ENCODE measurements at places on chromosomes 4 and X.

- DNase-seq: no peak
These were observed 64.0 kb downstream of the OR13H1 start for GRCh38 chrX:131607792-131608369.

GRCh38 chr4:79257953-79258613 is 67.8 kb downstream of the NAA11 start:
- no peak for DNase-seq

DNA sequence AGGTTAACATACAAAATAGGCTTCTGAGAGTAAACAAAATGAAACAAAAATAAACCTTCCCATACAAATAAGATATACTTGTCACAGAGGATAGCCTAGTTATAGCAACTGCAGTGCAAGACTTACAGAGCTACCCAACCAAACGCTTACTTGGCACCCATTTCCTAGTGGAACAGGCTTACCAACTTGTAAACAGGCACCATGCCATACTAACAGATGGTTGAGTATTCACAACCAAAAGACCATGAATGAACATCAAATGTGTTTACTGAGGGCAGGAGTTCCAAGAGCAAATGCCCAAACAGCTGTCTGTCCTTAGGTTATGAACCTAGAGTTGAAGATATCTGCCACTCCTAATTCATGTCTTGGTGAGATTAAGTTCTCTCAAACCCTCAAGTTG is 2629.2 kb downstream of the PCDH7 start:
- DNase-seq: no peak

DNA sequence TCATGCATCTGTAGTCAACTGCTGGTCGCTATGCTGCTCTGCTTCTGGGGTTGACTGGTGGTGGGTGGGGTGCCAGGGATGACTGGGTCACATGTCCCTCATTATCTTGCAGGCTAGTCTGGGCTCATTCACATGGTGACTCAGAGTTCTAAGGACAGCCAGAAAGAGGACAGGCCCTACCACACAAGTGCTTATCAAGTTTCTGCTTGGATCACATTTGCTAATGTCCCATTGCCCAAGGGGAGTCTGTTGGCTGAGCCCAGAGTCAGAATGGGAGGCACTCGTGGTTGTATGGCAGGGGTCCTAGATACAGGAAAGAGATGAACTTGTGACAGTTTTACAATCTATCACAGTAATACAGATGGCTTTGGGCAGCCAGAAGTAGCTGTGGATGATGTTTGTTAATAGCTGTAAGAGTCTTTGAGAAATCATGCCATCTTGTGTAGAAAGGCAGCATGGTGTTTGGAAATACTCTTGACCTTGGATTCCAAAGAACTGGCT is 221.3 kb downstream of the GPAT3 start:
- DNase-seq: no peak

DNA sequence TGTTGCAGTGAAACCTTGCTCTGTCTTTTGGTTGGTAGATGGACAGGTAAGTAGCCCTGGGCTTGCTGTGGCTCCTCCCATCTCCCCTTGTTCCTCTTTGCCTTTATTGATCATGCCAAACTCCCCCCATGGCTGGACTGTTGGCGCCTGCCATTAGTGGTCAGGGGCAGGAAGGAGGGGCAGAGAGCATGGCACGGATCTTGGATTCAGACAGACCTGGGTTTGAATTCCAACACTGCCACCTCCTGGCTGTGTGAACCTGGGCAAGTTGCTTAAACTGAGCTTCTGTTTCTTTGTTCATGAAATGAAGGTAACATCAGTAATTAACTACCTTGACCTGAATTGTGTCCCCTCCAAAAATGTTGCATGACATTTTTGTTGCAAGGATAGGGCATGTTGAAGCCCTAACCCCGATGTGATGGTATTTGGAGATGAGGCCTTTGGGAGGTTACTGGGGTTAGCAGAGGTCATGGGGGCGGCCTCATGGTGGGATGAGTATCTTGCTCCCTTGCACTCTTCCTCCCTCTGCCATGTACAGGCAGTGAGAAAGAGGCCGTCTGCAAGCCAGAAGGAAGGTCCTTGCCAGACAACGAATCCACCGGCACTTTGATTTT is 6.0 kb downstream of the SLC2A9 start:
- DNase-seq: no peak

DNA sequence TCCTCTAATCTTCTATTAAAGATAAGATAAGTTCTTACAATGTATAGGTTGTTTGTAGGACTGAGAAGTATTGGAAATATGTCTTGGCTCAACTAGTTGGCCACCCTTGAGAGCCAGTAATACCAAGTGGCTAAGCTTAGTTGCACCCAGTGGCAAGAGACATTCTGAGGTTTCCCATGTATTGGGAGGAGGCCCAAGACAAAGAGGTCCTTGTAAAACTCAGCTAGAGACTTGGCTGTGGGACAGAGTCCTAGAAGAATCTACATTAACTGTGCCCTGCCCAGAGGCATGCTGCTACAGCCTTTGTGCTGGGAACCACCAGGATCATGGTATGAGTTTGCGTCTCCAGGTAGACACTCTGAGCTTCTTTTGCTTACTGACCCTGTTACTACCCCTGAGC is 41.9 kb upstream of the SLC4A4 start:
- no peak for DNase-seq

DNA sequence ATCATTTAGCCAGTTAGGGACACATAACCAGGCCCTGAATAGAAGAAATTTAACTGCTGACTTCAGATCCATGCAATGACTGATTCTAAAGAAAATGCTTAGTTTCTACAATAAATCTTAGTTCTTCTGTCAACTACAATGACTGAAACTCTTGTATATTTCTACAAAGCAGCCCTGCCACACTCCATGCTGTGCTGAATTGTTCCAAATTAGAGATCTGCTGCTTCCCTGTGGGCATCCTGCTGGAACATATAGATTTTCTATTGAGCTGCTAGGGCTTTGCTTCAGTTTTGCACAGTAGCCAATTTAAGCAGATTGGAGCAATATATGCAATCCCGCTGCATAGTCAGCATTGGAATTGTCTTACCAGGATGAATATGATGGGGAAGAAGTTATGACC is 312.8 kb upstream of the SMIM31 start:
- DNase-seq: no peak

- DNase-seq: no peak
These were observed 79.1 kb downstream of the CLCN4 start for GRCh38 chrX:10235851-10236250.

DNA sequence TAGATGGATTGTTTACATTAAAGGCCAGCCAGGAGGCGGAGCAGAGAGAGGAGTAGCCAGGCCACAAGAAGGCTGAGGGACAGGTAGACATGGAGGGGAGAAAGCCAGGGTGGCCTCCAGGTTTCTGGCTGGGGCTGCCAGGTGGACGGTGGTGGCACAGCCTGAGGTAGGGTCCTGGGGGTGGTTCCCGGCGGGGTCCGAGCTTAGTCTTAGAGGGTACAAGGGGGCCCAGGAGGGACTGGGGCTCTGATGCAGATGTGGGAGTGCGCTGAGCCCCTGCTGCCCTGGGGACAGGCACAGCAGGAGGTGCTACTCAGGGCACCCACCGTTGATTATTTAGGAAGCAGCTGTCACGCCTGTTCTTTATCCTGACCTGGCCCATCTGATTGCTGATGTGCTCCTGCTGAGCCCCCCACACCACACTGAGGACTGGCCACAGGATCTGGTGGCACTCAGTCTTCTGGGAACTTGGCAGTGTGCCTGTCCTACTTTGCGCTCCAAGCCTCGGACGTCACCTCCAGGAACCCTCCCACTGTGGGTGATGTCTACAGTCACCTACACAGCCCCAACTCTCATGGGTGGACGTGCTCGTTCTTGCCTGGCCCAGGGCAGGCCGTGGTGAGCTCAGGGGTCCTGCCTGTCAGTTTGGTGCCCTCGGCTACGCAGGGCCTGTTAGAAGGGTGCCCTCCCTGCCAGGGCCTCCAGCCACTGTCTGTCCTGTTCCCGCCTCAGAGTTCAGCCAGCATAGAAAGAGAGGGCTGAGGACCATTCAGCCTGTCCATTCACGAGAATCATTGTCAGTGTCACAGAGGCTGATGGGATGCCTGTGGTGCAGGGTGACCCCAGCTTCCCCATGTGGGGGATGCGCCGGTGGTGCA is 12.0 kb downstream of the WFS1 start:
- DNase-seq: no peak

GRCh38 chrX:53039236-53039635 is 9.4 kb upstream of the GPR173 start:
- DNase-seq: no peak

DNA sequence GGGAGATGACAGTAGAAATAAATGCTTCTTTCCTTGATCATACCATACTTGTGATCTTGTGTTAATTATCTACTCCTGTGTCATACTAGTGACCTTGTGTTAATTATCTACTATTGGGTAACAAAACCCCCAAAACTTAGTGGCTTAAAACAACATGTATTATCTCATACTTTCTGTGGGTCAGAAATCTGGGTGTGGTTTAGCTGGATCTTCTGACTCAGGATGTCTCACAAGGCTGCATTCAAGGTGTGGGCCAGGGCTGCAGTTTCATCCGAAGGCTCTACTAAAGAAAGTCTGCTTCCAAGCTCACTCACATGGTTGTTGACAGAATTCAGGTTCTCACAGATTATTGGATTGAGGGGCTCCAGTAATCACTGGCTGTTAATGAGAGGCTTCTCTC is 70.3 kb upstream of the NDP start:
- no peak for DNase-seq

DNA sequence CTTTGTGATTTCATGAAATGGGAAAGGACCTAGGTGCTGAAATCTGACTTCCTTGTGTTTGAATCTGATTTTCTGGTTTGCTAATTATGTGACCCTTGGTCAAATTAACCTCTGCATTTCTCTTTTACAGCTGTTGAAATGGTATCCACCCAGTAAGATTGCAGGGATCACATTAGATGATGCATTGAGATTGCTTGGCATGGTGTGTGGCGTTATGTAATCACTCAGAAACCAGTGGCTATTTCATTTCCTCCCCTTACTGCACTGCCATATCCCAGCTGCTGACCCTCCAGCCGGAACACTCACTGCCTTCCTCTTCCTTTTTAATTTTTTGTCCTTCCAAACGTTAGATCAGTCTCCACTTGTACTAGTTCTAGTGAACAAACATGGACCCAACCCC is 79.0 kb downstream of the KLHL8 start:
- no peak for DNase-seq

DNA sequence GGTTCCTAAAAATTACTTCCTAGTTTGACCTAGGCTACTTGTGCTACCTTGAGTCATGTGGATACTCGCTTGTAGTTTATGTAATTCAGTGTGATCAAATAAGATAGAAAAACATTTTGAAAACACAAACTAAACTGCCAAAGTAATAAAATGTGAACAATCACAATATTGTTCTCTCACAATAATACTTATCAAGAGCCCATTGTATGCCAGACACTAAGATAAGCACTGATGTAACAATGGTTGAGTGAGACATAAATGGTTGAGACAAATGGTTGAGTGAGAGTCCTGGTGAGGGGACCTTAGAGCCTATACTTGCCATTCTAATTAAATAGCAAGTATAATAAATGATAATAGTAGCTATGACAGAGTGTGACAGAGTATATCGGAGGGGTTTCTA is 41.7 kb downstream of the RFC1 start:
- no peak for DNase-seq

GRCh38 chr4:26345565-26345938 is 24.7 kb downstream of the RBPJ start:
- no peak for DNase-seq

DNA sequence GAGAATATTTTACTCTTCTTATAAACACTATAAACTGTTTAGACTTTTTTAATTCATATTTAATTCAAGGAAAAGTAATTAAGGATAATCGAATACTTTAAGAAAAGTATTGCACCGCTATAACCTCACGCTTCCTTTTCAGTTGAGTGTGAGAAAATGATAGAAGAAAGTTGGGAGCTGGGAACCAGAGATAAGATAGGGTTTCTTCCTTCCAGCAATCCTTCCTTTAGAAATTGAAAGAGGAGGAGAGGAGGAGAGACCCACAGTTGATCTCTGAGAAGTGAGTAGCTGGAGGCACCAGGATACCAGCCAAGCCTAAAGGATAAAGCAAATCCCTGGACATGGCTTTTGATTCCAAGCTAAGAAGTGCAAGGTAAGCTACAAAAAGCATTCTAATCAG is 242.3 kb upstream of the NOCT start:
- no peak for DNase-seq

- no peak for DNase-seq
These were observed 98.5 kb upstream of the MAGEB16 start for GRCh38 chrX:35699642-35700041.

- no peak for DNase-seq
These were observed 28.3 kb downstream of the TXLNG start for GRCh38 chrX:16814597-16814996.

DNA sequence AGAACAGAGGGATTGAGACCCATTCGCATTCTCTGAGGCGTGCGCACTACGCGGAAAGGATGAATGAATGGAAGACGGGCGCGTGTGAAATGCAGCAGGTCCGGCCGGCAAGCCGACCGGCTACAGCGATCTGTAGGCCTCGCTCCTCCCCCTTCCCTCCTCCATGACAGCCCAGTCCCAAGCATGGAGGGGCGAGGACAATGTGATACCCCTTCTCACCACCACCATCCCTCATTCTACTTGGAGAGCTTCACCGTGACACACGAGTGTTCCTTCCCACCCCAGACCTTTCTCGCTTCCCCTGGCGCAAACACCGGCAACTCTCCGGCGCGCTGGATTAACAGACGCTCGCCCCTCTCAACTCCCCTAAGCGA is 815 bp downstream of the EIF4E start:
- peak; percentile 40 for DNase-seq

GRCh38 chr4:136861091-136861490 is 671.2 kb downstream of the PCDH18 start:
- DNase-seq: no peak

DNA sequence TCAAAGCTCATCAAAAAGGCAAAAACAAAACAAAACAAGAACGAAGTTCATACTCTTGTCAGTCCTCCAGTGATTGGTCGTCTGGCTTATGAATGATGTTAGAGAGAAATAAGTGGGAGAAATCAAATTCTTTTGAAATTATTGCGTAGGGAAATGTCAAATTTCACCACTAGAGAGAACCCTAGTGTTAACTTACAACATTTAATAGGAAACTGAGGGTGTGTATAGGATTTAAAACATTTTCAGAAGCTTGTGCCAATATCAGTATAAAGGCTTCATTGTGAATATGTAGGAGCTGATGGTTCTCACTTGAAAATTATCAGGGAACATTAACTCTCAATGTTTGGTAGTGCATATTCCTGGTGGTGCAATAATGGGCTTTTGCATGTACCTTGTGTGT is 17.4 kb downstream of the ADH6 start:
- no peak for DNase-seq

- no peak for DNase-seq
These were observed 8.2 kb downstream of the DCAF8L2 start for GRCh38 chrX:27598312-27598711.

GRCh38 chr4:44701037-44701436 is 22.8 kb downstream of the GUF1 start:
- no peak for DNase-seq
